ENCODE measurements at places on chromosomes 4 and X. TPM values are rescaled to one million over a fixed set of nuclear protein-coding genes. Genes with fewer than 3 reads are reported as not detected.

Gene AFM
- not detected for total RNA-seq

Gene SCRG1
- total RNA-seq = not detected

Gene IGBP1
- total RNA-seq = 60.5 TPM

Gene CDS1
- total RNA-seq = not detected

Gene FRMPD4
- total RNA-seq = not detected

Gene RBMXL3
- not detected for total RNA-seq
